Dermis microvascular lymphatic vessel endothelial cell (primary cell): ENCODE measurements at places on chromosomes 12 and 14. TPM values are rescaled to one million over a fixed set of nuclear protein-coding genes. Genes with fewer than 3 reads are reported as not detected.

The TAS2R50 gene
- total RNA-seq, result 1.2 and 1.8 TPM in 2 replicates

The SAMD15 gene
- total RNA-seq, result 0.38 and 1.0 TPM in 2 replicates

The TAS2R19 gene
- total RNA-seq, result 1.7 and 3.4 TPM in 2 replicates

The SERPINA12 gene
- total RNA-seq, result not detected in 2 replicates

The CCDC177 gene
- total RNA-seq, result not detected in 2 replicates

The NOVA1 gene
- total RNA-seq, result under 0.01 TPM in 1 of 2 replicates, not detected in the other

The RGS6 gene
- not detected in 2 replicates for total RNA-seq
